ENCODE measurements at places on chromosomes 1 and 21. TPM values are rescaled to one million over a fixed set of nuclear protein-coding genes. Genes with fewer than 3 reads are reported as not detected.
A peak's percentile ranks its signal among the peaks of the same experiment; 100 is the strongest.

DNA sequence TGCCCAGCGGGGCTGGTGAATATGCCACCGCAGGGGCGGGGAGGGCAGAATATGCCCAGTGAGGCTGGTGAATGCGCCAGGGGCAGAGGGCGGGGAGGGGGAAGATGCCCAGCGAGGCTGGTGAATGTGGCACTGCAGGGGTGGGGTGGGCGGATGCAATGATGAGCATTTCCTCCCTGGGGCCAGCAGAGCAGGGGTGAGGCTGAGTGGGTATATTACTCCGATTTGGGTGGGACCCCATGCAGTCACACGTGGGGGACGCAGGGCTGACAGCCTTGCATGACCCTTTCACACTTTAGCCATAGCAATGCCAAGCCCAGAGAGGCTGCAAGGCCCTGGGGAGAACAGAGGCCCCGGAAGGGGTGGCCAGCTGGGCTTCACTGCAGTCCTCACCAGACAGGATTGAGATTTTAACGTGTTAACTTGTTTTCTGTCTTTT is 9.3 kb upstream of the SLX9 start:
- no peak for DNase-seq

DNA sequence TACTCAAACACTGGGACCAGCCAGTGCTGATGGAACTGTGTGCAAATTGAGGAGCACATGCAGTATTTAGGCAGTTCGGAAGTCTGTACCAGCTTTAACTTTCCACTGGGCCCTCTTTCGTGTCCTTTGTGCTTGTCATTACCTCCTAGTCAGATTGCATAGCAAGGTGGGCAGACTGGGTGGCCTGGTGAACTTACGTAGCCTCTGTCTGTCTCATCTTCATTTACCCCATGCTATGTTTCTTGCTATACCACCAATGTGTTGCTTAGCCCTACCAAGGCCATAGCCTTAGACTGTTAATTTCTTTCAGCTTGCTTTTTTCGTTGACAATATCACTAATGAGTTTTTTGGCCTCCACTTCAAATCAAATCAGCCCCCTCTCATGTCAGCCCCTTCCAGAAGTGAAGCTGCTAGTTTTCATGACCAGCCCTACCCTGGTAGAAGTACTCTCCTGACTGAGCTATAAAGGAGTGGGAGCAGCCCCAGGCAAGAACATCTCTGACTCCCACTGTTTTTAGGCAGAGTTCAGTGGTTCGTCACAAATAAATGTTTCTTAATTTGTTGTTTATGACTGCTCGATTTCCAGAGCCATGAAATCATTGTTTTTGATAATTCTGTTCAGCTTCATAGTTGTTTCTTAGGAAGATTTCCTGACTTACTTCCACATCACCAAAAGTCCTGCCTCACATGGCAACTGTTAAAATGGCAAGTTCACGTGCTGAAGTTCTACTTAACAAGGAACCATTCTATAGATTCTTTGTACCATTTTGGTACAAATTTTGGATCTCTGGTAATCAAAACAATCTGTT is 19.3 kb downstream of the PRKACB start:
- no peak for DNase-seq

The SETDB1 gene
- total RNA-seq = 59.8 TPM

DNA sequence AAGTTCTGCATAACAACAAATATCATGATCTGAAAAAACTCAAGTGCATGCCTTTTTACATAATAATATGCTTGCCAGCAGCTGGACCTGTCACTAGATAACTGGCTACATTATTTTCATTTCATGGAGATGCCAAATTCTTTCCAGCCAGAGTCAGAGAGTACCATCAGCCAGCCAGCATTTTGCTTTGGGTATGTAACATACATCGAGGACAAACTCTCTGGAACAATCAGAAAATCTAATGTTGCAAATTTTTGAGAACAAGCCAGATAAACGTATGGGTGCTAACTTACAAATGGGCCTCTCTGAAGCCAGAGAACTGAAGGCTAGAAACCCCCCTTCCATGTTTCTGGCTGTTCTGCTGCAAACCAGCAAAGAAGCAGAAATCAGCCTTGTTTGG is 76.3 kb upstream of the BACE2 start:
- no peak for DNase-seq

DNA sequence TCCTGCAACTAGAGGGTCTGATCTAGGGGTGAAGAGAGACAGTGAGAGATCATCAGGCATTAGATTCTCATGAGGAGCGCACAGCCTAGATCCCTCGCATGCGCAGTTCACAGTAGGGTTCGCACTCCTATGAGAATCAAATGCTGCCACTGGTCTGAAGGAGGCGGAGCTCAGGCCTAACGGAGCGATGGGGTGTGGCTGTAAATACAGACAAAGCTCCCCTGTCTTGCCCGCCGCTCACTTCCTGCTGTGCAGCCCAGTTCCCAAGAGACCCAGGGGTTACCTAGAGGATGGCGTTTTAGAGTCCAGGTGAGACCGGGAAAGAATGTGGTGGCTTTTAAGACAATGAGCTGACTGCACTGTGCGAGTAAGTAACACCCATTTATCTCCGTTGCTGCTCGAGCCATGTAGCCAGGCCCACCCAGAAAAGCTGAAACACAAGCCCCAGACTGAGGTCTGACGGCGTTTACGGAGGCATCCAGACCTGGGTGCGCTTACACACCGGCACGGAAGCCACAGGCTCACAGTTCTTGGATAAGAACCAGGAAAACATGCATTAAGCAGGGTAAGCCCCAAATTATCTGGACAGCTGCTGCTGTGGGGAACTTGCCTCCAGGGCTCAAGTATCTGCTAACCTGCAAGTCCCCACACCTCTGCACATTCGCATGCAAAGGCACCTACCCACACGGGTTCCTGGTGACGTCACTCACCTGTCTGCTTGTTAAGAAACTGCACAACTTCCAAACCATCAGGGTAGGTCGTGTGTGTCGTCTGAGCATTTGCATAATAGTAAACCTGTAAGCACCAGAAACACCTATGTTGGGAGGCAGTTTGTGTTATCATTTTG is 12.5 kb downstream of the TCP10L start:
- no peak for DNase-seq

DNA sequence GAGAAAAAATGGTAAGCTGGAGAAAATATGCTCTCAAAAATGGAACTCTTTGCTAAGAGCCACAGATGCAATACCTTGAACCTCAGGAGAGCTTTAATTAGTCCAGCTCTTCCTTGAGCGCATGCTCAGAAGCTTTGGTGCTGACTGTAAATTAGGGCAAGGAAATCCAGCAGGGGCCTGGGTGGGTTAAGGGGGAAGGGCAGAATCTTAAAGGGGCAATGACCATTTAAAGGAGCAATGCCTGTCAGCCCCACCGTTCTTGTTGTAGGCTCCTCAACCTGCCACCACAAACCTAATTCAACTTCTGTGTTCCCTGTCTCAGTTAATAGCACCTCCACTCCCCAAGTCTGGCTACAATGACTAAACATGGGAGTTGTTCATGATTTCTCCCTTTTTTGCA is 6.8 kb upstream of the SLC22A15 start:
- DNase-seq = no peak

GRCh38 chr1:164858096-164858632 is 299.2 kb downstream of the PBX1 start:
- DNase-seq = no peak

- no peak for DNase-seq
These were observed 11.7 kb downstream of the TNFRSF18 start for GRCh38 chr1:1194723-1195122.

DNA sequence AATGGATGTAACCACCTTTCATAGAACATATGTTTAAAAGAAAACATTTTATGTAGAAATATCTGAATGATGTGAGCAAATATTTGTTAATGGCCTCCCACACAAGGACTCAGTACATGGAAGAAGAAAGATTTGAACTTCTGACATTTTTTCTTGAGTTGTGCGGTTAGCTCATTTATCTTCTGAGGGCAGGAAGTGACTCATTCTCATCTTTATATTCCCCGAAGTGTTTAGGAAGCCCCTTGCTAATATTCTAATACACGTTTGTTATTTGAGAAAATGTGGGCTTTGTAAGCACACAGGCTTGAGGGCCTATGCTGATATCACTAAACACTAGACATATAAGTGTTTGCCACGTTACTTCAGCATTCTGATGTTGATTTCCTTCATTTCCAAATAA is 392.5 kb upstream of the PTBP2 start:
- no peak for DNase-seq

GRCh38 chr1:65946376-65946775 is 153.7 kb downstream of the PDE4B start:
- no peak for DNase-seq

DNA sequence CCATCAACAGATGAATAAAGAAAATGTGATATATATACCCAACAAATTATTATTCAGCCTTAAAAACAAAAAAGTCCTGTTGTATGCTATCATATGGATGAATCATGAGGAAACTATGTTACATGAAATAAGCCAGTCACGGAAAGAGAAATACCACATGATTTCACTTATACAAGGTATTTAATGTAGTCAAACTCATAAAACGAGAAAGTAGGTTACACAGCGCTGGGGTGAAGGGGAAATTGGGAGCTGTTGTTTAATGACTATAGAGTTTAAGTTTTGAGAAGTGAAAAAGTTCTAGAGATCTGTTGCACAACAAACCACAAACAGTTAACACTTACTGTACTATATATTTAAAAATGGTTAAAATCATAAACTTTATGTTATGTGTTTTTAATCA is 58.5 kb downstream of the SLC25A24 start:
- no peak for DNase-seq

- peak; percentile 60 for DNase-seq
These were observed 11.8 kb upstream of the TTC22 start for GRCh38 chr1:54812801-54813484.

The NSUN4 gene
- 24.5 TPM for total RNA-seq

GRCh38 chr1:174656409-174657059 is 208.8 kb downstream of the GPR52 start:
- no peak for DNase-seq

DNA sequence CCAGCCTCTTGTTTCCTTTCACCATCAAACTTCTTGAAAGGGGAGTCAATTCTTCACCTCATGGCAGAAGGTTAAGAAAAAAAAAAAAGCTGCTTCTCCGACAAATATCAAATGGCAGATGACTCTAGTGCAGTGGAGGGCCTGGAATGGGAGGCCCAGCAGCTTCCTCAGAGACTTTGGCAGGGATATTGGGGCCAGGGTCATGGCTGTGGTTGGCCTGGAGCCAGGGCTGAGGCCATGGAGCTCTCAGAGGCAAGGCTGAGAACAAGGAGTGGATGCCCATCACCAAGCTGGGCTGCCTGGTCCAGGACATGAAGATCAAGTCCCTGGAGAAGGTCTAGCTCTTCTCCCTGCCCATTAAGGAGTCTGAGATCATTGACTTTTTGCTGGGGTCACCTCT is 18.7 kb downstream of the MTF1 start:
- DNase-seq = no peak

The PFDN2 gene
- total RNA-seq = 49.2 TPM

DNA sequence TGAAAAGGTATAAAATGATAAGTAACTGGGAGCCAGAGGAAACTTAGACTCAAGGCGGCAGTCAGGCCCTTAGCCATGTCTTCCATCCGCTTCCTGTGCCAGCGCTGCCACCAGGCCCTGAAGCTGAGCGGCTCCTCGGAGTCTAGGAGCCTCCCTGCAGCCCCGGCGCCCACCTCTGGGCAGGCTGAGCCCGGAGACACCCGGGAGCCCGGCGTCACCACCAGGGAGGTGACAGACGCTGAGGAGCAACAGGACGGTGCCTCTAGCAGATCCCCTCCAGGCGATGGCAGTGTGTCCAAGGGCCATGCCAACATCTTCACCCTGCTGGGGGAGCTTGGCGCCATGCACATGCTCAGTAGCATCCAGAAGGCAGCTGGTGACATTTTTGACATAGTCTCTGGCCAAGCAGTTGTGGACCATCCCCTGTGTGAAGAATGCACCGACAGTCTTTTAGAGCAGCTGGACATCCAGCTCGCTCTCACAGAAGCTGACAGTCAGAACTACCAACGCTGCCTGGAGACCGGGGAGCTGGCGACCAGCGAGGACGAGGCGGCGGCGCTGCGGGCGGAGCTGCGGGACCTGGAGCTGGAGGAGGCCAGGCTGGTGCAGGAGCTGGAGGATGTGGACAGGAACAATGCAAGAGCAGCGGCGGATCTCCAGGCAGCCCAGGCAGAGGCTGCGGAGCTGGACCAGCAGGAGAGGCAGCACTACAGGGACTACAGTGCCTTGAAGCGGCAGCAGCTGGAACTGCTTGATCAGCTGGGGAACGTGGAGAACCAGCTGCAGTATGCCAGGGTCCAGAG is at the start of gene BECN2:
BECN2 (plus strand) TSS at position 76 of the 803 bp plus-strand sequence; CDS start at position 76, 0 bp downstream.
- DNase-seq = no peak
